GM10248 (cell line): ENCODE measurements at places on chromosomes 1 and 21.

DNA sequence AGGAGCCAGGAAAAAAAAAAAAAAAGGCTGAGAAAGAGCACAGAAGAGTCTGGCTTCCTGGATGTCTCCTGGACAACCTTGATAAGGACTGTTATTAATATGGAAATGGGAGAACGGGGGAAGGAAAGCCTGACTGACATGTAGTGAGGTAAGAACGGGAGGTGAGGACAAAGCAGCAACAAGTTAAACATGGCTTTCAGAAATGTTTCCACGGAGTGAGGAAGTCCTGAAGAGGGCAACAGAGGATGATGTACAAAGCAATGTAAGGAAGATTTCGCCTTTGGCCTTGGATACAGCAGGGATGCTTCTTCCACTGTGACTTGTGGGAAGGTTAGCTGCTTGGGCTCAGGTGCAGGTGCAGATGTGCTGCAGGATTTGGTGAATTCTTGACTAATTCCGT lies 11.9 kb upstream of the NIBAN1 start:
- DNase-seq = no peak

DNA sequence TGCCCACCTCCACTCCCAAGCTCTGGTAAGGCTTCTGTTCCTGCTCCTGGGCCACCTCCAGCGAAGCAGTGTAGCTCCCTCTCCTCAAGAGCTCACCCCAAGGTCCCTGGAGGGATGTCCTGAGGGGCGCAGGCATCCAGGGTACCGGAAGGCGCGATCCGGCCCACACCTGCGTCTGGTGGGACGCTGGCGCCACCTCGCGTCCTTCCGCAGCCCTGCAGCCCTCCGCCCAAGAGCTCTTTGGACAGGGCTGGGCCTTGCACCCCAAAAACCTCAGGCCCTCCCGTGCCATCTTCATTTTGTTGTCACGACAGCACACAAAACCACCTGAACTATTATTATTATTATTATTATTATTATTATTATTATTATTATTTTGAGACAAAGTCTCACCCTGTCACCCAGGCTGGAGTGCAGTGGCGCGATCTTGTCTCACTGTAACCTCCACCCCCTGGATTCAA lies 49.2 kb upstream of the PAX7 start:
- DNase-seq = peak; percentile 79

- peak; percentile 55 for DNase-seq
Observed at GRCh38 chr1:43994794-43995790, 3.7 kb downstream of the CCDC24 start.

GRCh38 chr1:166302989-166303758 lies 136.4 kb upstream of the FAM78B start:
- DNase-seq = no peak

GRCh38 chr1:85623061-85623471 lies 42.5 kb downstream of the CCN1 start:
- DNase-seq = no peak

GRCh38 chr1:170732252-170732588 lies 68.3 kb downstream of the PRRX1 start:
- DNase-seq = no peak

DNA sequence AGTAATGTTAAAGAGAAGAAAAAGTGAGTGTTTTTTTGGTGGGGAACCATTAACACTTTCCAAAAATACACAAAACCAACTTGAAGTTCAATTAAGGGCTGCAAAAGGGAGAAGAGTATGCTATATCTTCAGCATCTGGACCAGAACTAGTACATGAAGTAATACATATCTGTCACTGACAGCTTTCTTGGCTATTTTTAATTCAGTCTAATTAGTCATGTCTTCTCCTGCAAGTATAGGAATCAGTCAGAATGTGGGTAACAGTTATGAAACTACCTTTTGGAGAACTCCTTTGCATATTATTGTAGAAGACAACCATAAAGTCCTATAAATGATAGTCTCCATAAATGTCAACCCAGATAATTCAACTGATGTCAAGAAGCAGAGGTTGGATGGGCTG lies 901.2 kb downstream of the TTLL7 start:
- DNase-seq = no peak

DNA sequence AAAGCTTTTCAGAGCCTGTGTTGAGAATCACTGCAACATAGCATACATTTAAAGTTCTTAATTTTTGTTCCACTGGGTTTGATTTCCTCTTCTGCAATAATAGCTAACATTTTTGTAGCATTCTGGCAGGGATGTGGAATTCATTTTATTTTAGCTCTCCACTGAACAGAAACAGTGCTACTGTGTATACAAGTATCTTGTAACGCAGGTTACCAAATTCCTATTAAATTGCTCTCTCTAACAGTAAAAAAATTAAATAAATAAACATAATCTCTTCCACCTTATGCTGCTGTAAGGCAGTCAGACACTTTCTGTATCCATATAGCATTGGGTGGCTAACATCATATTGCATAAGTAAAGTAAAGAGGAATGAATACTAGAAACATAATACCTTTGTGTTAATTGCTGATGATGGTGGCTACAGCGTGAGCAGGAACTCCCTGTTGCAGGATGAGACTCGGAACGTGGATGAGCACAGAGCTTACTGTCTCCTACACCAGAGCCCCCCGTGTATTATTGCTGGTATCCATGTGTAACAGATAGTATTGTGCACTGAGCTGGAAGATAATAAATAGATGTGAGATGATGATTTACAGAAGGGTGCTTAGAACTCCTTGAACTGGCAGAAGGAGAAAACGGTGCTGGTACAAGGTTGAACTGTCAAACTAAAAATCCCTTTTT lies 276.9 kb upstream of the SNX7 start:
- DNase-seq = no peak

DNA sequence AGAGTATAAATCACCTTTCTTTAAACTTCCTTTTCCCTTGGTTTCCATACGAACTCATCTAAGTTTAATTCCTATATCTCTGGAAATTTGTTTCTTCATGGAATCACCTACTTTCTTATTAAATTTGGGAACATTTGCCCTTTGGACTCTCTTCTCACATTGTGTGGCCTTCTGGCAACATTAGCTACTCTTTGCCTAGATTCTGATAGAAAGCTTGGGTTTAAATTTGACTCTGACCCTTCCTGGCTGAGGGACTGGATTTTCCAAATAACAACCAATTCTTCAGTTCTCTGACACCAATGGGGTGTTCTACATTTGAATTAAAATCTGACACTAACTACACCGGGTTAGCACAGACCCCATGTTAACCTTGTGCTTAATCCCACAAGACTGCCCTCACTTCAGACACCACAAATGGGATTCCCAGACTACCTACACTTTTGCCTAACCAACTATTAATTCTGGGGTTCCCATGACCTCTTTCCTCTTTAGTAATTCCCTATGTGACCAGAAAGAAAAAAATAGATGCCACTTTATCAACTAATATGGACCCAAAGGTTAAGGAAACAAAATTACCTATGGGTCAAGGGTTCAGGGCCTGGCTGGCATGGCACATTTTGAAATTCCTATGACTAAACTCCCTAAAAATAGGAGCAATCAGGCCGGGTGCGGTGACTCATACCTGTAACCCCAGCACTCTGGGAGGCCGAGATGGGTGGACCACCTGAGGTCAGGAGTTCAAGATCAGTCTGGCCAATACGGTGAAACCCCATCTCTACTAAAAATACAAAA lies 9.7 kb upstream of the THEM4 start:
- DNase-seq = no peak

DNA sequence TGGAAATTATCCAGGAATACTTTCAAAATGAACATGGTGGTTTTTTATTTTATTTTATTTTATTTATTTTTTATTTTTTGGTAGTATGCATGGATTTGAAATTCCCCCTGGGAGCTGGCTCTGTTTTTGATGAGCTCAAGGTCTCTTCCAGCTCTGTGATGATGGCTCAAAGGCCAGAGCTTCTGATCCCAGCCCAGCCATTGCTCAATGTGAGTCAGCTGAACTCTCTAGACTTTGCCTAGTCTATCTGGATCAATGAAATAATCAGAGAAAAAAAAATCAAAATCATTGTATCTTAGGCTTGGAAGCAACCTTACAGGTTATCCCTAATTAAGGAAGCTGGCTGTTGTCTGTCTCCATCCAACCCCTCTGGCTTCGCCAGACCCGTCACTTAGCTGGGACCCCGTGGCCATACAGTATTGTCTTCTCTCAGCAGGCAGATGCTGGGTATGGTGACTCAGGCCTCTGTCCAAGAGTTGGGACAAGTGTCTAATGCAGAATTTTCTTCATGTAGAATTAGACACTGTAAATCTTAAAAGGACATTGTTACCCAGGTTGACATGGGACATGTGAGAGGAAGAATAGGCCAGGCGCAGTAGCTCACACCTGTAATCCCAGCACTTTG lies 90.2 kb upstream of the LPGAT1 start:
- no peak for DNase-seq

GRCh38 chr1:14855268-14855667 lies 256.8 kb downstream of the KAZN start:
- DNase-seq = no peak

GRCh38 chr21:36550761-36551160 lies 70.8 kb upstream of the CLDN14 start:
- DNase-seq = no peak

GRCh38 chr1:242447689-242448088 lies 76.8 kb downstream of the PLD5 start:
- no peak for DNase-seq

DNA sequence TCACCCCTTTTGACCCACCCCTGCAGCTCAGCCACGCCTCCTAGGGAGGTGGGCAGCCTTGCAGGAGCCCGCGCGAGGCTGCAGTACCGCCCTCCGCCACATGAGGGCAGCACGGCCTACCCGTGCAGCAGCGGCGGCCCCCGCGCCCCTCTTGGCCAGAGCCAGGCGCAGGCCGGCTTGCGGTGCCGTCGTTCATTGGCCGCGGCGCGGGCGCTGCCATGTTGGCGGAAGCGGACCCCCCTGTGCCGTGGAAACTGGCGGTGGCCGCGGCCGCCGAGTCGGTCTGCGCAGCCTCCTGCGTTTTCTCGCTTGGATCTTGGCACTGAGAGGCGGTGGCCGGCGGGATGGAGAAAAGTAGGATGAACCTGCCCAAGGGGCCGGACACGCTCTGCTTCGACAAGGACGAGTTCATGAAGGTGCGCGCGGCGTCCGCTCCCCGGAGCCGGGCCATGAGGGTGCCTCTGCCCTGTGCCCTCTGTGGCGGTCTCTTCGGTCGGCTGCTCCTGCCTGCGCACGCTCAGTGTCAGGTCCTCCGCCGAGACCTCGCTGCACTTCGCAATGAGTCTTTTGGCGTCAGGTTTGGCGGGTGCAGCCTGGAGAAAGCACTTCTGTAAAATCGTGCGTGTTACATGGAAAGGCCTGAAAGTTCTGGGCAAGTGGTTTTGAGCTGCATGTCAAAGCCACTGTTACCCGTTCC lies at the start of gene COG2:
Gene COG2, plus strand, starts transcription at position 219 of the 697 bp plus-strand sequence. Its CDS starts 126 bp downstream, at position 345.
- peak; percentile 97 for DNase-seq

- DNase-seq = no peak
Observed at GRCh38 chr1:214446772-214447556, 104.4 kb downstream of the PTPN14 start.

DNA sequence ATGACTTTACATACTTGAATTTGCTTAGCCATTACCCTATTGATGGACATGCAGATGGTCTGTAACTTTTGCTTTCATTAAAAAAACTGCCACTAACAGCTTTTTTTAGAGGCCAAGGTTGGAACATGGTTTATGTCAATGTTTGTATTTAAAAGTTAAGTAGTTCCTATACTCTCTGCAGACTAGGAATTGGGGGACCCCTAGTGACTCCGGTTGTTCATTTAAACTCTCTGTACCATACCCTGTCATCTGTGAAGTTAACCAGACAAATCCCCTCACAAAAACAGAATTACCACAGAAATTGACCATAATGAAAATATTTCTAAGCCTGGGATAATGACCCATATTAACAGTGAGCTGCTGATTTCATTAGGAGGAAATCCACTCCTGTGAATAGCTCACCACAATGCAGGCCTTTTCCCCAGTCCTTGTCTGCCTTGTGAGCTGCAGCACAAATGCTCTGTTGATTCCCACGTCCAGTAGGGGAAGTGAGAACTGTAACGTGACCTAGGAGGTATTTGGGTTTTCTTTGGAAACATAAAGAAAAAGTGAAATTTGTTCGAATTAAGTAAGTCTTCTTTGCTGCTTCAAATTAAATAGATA lies 30.2 kb upstream of the CD101 start:
- DNase-seq = no peak

DNA sequence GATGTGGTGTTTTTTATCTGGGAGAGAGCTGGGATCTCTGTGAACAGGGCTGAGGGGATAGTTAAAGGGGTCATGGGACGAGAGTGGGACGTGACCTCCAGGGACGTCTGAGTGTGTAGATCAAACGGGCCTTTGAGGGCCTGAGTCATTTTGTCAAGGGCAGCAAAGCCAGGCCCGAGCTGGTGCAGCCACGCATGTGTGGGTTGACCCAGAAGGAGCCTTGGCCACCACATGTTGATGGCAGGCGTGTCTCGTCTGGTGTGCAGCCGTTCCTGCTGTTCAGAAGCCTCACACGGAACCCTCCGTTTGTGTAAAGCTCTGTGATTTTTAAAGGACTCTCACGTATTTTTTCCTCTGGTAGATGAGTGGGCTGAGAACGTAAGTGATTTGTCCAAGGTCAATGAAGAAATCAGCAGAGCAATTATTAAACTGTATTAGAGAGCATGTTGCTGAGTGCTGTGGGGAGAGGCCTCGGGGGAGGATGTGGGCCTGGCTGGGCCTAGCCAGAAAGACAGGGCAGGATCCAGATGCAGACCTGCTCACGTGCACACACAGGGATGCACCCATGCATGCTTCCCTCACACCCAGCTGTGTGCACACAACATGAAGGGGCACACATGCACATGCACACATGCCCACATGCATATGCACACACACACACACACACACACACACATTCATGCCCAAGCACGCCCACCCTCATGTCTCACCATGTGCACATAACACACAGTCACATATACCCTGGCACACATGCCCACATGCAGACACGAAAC lies 89.8 kb downstream of the AJAP1 start:
- DNase-seq = no peak

DNA sequence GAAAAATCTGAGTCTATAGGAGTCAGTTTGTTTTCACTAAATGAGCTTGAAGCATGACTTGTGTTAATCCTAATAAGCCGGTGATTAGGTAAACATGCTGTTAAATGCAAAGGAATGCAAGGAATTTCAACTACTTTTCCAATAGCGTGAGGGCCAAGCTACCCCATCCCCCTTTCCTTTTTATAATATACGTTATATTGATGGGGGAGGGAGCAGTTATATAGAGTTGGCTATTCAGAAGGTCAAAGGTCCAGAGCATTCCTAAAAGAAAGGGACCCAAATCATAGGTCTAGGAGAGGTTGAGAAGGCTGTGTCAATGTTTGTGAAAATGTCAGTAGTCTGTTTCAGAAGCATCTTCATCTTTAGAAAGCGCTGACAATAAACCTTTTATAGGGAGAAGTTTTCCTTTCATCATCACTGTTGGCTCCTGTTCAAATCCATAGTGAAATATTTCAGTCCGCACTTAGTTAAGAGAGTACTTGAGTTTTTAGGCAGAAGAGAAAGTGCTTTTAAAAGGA lies 3.8 kb downstream of the CCN1 start:
- no peak for DNase-seq

DNA sequence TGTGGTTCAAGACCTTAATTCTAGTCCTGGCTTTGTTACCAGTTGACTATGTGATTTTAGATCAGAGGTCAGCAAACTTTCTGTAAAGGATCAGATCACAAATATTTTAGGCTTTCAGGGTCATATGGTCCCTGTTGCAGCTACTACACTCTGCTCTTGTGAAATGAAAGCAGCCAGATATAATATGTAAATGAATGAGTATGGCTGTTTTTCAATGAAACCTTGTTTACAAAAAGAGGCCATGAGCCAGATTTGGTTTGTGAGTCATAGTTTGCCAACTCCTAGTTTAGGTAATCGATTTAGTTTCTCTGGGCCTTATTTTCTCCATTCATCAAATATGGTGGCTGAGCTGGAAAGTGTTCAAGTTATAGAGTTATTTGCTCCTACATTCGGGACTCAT lies 346.7 kb downstream of the NUF2 start:
- no peak for DNase-seq
